Activated T-helper 9 cell treated with anti-CD3 and anti-CD28 coated beads, Interleukin-2, amount 50 U/mL, for 16 hours (primary cell): ENCODE measurements at places on chromosomes 1 and 21.
A peak's percentile ranks its signal among the peaks of the same experiment; 100 is the strongest.

GRCh38 chr1:179817789-179818188, 59.8 kb downstream of the TOR1AIP2 start:
- no peak for DNase-seq

GRCh38 chr1:25568834-25569596, 25.6 kb downstream of the LDLRAP1 start:
- DNase-seq: no peak

DNA sequence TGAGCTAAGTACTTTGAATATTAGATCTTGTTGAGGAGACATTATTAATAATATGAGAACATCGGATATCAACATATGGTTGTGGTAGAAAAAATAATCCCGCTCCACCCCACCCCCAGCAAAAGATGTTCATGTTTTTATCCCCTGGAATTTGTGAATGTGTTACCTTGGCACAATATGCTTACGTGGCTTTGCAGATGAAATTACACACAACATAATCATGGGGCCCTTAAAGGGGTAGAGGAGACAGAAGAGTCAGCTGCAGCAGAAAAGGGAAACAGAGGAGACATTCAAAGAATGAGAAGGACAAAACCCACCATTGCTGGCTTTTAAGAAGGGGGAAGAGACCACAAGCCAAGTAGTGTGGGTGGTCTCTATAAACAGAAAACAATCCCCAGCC, 104.1 kb downstream of the SEC16B start:
- no peak for DNase-seq

- DNase-seq: no peak
Measured at GRCh38 chr21:36902793-36903192, 63.7 kb downstream of the HLCS start.

DNA sequence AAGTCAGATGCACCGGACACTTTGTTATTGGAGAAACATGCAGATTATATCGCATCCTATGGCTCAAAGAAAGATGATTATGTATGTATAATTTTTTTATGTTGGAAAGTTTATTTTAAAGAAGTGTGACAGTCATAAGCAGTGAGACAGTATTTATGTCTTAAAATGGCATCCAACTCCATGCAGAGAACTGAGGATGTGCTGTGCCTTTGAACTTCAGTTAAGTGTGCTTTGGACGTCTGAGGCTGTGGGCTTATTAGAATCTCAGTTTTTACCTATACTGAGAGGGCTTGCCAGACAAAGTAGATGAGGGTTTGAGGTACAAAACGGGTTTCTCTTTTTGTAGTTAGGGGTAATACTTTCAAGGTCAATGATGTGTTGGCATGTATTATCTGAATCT, 1.5 kb downstream of the RABGGTB start:
- no peak for DNase-seq

DNA sequence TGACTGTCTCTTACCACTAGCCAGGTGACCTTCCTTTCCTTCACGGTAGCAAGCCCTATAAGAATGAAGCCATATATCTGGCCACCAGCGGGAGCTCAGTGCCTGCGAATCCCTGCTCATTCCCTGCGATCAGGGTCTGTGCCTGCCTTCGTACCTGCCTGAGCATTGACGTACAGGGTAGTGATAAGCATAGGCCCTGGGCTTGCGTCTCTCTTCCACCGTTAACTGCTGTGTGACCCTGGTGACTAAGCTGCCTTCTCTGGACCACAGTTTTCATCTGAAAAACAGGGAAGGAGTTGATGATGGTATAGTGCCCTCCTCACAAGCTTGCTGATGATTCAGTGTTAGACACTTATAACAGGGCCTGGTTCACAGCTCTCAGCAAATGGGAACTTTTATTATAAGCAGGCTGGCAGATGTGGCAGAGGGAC, 4.1 kb downstream of the ZC3H12A start:
- DNase-seq: peak; percentile 40

GRCh38 chr1:18300376-18300775, 180.4 kb upstream of the KLHDC7A start:
- no peak for DNase-seq

DNA sequence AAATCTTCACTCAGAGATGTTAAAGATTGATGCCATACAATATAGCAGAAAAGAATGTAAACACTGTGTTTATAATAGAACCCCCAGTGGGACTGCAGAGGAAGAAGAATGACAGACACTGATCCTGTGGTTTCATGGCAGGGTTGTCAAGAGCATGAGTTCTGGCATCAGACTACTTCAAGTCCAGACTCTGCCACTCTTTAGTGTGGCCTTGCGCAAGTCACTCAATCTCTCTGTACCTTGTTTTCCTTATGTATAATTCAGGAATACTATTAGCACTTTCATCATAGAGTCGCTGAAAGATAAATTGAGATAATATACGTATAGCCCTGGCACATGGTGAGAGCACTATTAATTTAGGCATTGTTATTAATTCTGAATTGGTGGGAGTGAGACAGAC, 38.5 kb upstream of the BCL9 start:
- DNase-seq: no peak

GRCh38 chr1:98323388-98323787, 338.1 kb upstream of the SNX7 start:
- DNase-seq: no peak

DNA sequence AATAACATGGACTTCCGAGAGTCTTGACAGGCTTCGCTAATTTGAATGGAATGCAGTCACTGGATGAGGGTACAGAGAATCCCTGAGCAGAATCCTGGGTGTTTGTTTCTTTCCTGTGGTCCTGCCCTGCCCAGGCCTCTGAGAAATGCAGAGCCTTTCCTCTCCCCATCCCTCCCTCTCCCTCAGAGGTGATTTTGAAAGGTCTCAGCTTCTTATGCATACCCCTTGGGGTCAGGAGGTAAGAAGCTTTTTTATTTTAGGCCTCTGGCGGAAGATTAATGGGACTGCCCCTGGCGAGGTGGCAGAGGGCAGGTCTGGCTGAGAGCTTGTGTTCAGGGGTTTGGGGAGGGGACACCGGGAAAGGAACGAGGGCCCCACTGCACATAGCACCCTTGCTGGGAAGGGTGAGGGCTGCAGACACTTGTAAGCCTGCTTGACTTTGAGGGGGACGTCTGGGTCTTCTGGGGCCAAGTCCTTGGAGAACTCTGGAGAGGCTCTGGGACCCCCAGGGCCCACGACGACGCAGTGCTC, 116.5 kb upstream of the SLC45A1 start:
- DNase-seq: no peak

DNA sequence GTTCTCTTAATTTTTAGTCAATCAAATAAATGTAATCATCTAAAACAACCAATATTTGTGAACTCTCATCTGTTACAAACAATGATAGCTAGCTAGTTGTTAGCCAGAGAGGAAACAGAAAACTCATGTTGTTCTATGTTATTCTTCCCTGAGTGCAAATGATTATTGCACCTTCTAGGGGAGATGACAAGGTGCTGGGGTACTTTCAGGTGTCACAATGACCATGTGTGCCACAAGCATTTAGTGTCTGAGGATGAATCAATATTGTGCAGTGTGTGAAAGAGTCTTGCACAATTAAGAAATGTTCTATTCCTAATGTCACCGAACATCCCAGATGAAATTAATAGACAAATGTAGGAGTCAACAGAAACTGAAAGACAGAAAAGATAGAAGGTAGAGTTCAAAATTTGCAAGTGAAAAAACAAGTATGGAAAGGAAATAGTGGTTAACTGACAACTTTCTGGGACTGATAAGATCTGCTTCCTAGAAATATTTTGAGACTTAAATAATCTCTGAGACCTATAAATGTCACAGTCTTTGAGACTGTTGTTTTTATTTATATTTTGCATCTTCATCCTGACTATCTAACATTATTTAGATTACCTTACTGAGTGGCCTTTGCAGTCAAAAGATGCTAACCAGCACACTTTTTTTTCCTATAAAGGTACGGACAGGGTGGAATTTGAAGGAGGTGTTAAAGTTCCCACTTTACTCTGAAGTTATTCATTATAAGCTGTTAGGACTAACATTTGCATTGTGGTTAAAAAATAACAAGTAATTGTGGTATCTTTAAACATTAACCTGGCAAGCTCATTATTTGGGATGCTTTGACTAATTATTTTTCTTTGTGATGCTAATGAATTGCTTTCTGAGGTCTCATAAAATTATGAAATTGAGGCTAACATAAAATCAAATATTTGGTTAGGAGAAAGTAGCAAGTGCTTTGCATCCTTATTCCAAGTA, 21.6 kb upstream of the DPYD start:
- DNase-seq: no peak

DNA sequence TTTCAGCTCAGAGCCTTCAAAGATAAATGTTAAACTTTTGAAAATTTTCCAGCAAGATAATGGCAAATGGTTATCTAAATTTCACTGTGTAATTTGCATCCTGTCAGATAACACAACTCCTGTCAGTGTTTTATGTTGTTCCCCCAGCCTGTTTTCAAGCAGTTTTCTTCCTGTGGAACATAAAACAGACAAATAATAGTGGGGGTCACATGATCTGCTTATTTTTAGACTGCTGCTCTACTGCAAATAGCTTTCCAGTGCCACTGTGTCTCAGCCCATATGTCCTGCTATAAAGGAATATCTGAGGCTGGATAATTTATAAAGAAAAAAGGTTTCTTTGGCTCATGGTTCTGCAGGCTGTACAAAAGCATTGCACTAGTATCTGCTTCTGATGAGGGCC, 32.2 kb downstream of the FMO3 start:
- no peak for DNase-seq

GRCh38 chr1:200895443-200895789, 716 bp downstream of the INAVA start:
- DNase-seq: no peak

GRCh38 chr1:145927063-145927886, at the start of gene RBM8A:
Gene RBM8A, minus strand, starts transcription at chr1:145927484. Its CDS starts 58 bp downstream, at chr1:145927426.
- DNase-seq: peak; percentile 87

DNA sequence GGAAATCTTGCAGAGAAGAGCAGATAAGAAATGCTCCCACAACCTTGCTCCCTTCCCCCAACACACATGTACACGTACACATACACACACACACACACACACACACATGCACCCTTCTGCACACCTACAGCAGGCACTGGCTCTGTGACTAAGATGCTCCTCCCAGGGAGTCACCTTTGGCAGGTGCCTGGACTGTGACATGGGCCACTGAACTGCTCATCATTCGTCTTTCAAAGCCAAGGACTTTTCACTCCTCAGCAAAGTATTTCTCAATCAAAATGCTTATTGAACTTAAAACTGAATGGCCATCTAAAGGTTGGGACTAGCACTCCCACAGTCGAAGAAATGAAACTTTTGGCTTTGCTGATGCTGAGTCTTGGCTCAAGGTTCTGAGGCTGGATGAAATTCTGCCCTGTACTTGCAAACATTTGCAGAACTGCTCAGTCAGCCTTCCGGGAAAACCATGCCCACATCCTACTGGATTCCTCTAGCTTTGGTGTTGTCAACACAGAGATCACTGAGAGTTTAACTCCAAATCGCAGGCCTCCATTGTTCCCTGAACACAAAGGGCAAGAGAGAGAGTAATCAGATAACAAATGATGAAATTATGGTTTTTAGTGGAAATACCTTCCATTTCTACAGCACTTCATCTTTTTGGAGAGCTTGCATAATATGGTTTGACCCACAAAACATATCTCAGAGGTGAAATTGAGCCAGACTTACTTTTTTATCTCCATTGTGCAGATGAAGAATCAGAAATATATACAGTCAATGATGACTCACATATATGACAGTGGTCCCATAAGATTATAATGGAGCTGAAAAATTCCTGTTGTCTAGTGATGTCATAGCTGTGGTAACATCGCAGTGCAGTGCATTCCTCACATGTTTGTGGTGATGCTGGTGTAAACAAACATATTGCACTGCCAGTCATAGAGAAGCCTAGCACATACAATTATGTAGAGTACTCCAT, 72.4 kb upstream of the BCAR3 start:
- no peak for DNase-seq

- DNase-seq: no peak
Measured at GRCh38 chr1:22434717-22435116, 16.9 kb upstream of the ZBTB40 start.

- DNase-seq: no peak
Measured at GRCh38 chr1:172308577-172308976, 111.9 kb upstream of the C1orf105 start.

GRCh38 chr1:185559684-185560331, 174.4 kb upstream of the HMCN1 start:
- no peak for DNase-seq

- no peak for DNase-seq
Measured at GRCh38 chr1:8462371-8462892, 144.5 kb downstream of the SLC45A1 start.

DNA sequence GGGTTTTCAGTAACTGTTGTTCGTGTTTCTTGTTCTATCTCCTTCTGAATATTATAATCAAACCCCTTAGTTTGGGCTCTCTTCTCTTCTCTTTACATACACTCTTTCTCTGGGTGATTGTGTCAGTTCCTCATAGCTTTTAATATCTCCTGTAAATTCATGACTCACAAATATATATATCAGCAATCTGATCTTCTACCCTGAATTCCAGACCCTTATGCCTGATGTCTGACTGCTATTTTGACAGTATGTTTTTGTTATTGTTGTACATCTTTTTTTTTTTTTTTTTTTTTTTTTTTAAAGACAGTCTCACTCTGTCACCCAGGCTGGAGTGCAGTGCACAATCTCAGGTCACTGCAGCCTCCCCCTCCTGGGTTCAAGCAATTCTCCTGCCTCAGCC, 70.8 kb upstream of the MPC2 start:
- DNase-seq: no peak

- no peak for DNase-seq
Measured at GRCh38 chr1:208047476-208047934, 136.6 kb upstream of the CD34 start.

GRCh38 chr1:184789884-184790283, 35.2 kb upstream of the EDEM3 start:
- no peak for DNase-seq
